Suppressor macrophage treated with lipopolysaccharide for 1 hour (primary cell): ENCODE measurements at places on chromosomes 4 and X.

DNA sequence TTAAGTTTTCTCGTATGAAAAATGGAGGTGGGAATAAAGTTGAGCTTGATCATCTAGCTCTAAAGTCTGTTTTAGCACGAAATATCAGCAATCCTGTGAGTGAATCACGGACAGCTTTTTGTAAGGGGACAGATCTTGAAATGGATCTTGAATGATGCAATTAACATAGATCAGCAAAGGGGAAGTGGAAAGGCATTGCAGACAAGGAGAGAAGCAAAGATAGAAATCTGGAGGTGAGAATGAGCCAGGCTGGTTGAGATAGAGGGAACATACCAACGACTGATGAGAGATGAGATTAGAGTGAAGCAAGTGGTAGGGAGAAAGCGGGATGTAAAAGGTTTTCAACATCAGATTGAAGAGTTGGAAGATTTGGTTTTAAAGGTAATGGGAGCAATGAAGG, 4.6 kb upstream of the DGKK start:
- DNase-seq: no peak

DNA sequence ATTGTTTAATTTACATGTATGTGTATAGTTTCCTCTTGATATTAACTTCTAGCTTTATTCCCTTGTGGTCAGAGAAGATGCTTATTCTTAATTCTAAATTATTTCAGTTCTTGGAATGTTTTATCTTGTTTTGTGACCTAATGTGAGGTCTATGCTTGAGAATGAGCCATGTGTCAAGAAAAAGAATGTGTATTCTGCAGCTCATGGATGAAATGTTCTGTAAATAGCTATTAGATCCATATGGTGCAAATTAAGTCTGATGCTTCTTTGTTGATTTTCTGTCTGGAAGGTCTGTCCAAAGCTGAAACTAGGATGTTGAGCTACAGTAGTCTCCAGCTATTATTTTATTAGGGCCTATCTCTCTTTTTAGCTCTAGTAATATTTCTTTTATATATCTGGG, 187.3 kb upstream of the RASGEF1B start:
- DNase-seq: no peak

DNA sequence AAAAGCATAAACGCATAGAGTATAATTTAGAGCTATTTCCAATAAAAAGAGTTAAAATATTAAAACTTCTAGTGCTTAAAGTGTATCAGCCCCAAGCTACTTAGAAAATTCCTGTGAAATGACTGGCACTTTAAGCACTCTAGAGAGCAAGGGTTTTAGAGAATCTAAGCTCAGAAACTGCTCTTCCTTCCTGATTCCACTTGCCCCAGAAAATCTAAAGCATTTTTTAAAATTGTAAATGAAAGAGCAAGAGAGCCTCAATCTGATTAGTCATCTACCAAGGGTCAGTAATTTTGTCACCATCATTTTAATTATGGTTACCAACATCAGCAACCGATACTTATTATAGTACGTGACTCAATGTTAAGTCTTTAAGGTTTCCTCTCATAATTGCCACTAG, 25.0 kb downstream of the CTPS2 start:
- DNase-seq: no peak

- DNase-seq: no peak
Measured at GRCh38 chr4:37584071-37584470, 102.1 kb downstream of the RELL1 start.

GRCh38 chrX:9456250-9457074, 8.4 kb upstream of the TBL1X start:
- peak; percentile 27 for DNase-seq

- DNase-seq: no peak
Measured at GRCh38 chrX:638482-639131, 8.0 kb downstream of the SHOX start.

DNA sequence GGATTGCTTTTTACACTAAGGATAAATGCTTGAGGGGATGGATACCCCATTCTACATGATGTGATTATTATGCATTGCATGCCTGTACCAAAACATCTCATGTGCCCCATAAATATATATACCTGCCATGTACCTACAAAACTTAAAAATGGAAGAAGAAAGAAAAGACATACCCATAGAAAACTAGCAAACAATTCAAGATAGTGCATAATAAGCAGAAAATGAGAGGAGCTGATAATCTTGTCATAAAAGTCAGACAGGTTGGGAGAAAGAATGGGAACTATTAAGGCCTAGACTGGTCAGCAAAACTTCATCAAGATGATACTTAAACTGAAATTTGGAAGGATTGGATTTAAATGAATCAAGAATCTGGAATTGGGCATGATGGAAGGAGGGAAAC, 21.6 kb upstream of the MAGEB17 start:
- DNase-seq: no peak

DNA sequence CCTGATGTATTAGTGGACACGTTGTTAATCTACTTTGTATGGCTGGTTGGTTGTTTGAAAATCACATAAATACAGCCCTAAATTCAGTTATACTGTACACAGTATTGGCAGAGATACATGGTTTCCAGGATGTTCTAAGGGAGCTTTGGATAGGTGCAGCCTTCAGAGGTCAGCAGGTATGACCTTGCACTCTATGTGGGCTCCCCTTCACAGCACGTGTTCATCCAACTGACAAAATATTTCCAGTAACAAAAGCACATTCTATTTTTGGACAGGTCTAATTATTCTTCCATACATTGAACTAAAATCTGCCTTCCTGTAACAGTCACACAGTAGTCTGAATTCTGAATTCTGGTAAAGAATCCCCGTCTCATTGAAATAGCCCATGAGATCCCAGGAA, 92.8 kb upstream of the RAPGEF2 start:
- no peak for DNase-seq

- DNase-seq: peak; percentile 22
Measured at GRCh38 chr4:107065201-107065600, 29.1 kb upstream of the DKK2 start.

- no peak for DNase-seq
Measured at GRCh38 chr4:142088906-142089305, 452.5 kb downstream of the IL15 start.

GRCh38 chr4:180949424-180950213, 1293.6 kb upstream of the TENM3 start:
- DNase-seq: no peak

DNA sequence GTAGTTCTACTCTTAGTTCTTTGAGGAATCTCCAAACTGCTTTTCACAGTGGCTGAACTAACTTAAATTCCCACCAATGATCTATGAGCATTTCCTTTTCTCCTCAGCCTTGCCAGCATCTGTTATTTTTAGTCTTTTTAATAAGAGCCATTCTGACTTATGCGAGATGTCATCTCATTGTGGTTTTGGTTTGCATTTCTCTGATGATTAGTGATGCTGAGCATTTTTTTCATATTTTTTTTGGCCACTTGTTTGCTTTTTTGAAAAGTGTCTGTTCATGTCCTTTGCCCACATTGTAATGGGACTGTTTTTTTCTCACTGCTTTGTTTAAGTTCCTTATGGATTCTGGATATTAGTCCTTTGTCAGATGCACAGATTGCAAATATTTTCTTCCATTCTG, 21.5 kb upstream of the PHKA1 start:
- DNase-seq: no peak

DNA sequence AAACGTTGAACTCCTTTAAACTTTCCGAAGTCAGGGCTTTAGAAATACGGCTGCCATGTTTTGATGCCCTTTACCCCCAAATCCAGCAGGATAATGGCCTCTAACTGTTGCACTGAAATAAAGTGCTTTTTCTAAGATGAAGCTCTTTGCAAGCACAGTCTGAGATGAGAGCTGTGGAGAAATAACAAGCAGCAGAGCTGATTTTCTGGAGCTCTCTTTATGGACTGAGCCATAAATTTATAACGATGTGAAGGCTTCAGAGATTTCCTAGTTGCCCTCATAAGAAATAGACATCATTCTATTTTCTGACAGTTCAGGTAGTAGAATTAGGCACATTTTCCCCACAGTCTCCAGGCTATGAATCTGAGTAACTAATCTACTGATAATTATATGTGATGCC, 567.3 kb downstream of the PDHA2 start:
- DNase-seq: no peak

GRCh38 chr4:106344647-106344970, 24.0 kb downstream of the GIMD1 start:
- no peak for DNase-seq

GRCh38 chr4:24244663-24245490, 339.5 kb downstream of the DHX15 start:
- DNase-seq: no peak

GRCh38 chr4:173835903-173836302, 305.9 kb upstream of the HAND2 start:
- no peak for DNase-seq

GRCh38 chr4:41505161-41505661, 32.7 kb upstream of the LIMCH1 start:
- no peak for DNase-seq

GRCh38 chr4:51906167-51906958, 63.4 kb downstream of the DCUN1D4 start:
- peak; percentile 89 for DNase-seq

GRCh38 chrX:19814240-19814639, 73.2 kb downstream of the SH3KBP1 start:
- peak; percentile 66 for DNase-seq

- DNase-seq: peak; percentile 80
Measured at GRCh38 chr4:169229571-169230028, 41.2 kb downstream of the SH3RF1 start.

DNA sequence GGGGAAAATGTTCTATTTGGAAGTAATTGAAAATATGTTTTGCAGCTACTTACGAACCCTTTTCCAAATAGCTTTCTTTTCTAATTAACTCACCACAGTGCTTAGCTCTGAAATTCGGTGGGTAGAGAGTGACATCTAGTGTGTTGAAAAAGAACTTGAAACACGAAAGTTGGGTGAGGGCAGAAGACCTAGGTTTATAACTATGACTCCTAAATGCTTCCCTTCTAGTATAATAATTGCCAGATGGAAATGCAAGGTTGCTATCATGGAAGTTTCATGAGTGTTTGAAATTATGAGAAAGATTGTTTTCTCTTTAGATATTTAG, 77.3 kb upstream of the NOCT start:
- DNase-seq: peak; percentile 53

DNA sequence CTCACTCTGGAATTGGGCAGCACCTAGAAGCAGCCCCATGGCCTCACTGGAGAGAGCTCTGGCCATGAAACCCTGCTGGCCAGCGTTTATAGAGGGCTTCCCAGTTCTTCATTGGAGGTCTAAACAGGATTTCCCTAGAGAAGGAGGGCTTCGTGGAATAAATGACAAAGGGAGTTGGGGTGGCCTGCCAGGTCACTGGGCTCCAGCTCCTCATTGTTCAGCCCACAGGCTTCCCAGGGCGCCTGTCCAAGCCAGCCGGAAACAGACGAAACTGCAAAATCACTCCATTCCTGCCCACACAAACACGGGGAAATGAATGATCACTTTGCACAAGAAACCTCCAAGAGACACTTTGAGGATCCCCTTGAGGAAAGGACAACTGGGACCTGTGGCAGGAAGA, 189.7 kb downstream of the TSPAN5 start:
- peak; percentile 17 for DNase-seq

DNA sequence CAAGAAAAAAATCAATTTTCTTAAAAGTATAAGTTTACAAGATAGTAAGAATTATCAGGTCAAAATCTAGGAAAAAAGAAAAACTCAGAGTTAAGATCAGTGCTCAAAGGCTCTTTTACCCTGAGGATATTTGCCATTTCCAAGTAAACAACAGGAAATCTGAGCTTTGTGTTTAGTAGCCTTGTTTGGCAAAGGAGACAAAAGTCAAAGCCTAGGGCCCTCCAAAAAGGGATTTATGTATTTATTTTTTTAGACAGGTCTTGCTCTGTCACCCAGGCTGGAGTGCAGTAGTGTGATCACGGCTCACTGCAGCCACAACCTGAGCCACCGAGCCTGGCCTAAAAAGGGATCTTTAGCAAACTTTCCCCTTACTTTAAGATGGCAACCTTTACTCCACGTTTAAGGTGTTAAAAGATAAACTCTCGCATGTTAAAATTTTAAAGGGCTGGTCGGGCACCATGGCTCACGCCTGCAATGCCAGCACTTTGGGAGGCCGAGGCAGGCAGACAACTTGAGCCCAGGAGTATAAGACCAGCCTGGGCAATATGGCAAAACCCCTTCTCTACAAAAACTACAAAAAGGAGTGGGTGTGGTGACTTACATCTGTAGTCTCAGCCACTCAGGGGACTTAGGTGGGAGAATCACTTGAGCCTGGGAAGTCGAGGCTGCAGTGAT, 21.3 kb upstream of the OPHN1 start:
- DNase-seq: no peak

DNA sequence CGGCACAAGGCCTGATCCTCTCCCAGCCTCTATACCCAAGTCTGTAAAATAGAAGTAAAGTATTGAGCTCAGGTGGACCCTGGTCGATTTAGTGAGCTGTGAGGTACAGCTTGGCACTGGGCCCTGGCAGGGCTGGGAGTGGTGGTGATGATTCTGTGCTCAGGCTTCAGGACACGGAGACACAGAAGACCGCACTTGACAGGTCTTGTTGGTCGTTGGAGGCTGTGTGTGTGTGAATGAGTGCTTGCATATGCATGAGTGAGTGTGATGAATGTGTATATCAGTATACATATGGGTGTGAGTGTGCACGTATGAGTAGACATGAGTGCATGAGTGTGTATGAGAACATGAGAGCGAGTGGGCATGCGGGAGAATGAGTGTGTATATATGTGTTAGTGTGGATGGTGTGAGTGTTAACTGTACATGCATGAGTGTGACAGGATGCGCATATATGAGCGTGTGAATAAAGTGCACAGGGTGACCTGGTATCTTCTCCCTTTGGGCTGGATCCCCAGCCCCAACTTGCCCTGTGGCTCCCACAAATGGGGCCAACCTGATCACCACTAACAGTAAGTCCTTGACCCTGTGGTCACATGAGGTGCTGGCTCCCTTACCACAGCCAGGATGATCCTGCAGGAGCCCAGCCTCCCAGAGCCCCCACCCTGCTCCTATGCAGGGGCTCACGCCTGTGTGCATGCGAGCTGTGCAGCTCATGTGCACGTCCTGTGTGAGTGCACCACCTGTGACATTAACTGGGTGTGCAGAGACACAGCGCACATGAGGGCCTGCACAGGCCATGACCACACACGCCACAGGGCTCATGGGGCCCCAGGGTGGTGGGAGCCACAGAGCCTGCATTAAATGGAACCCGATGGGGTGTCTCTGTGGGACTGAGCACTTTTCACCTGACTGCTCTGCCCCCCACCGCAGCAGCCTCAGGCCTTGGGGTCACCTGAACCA, 20.8 kb downstream of the SH3BP2 start:
- no peak for DNase-seq

DNA sequence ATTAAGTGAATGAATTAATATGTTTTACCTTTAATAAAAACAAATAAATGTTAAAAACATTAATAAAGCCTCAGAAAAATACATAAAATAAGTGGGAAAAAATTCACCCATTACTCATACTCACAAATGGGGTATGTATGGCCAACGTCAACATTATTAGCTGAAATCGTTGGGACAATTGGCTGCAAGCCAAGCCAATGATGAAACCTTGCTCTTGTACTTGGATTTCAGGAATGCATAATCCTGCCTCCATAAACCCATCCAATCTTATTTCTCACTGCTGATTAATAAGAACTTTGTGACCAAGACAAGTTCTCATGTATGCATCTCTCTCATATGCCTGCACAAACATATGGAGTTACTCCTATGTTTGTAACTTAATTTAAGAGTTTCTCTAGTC, 35.3 kb upstream of the ADAMTS3 start:
- no peak for DNase-seq

GRCh38 chr4:142194905-142195304, 558.5 kb downstream of the IL15 start:
- DNase-seq: no peak
